ENCODE measurements at places on chromosomes 1 and 21.
A peak's percentile ranks its signal among the peaks of the same experiment; 100 is the strongest.

GRCh38 chr1:92748138-92748537 is 36.8 kb downstream of the EVI5 start:
- no peaks in the 10 kb centered on the region for H3K4me1 ChIP-seq
- H3K27me3 ChIP-seq: peaks cover 12% of the 10 kb centered on the region

GRCh38 chr1:198330982-198331615 is 174.3 kb downstream of the NEK7 start:
- peaks cover 12% of the 10 kb centered on the region for H3K27me3 ChIP-seq
- H3K36me3 ChIP-seq: no peaks in the 10 kb centered on the region
- DNase-seq: no peak

DNA sequence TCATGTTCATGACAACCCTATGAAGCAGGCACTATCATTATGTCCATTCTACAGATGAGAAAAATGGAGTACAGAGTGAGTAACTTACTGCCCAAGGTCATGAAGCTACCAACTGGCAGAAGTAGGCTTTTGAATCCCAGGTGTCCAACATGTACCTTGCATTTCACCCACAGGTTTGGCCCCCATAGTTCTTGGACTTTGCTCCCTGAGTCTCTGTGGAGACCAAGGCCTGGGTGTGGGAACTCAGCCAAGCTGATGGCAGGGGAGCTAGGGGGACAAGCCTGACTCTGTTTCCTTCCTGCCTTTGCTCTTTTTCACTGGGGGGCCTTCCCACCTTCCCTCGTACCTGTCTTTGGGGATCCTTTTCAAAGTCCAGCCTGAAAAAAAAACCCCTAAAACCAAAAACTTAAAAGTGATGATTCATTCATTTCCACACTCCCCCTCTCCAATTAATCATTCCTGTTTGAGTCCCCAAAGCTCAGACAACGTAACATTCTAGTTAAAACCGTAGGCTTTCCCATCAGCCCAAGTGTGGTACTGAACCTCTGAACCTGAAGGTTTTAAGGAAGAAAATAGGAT is 8.5 kb upstream of the TTC22 start:
- H3K36me3 ChIP-seq: no peaks in the 10 kb centered on the region
- DNase-seq: no peak
- H3K27me3 ChIP-seq: peaks cover 5% of the 10 kb centered on the region
- H3K4me3 ChIP-seq: no peak overlapping the region

- no peak for DNase-seq
- no peak overlapping the region for H3K4me3 ChIP-seq
- H3K4me1 ChIP-seq: peaks cover 5% of the 10 kb centered on the region
- H3K27ac ChIP-seq: no peak overlapping the region
These were observed 76.4 kb upstream of the CD55 start for GRCh38 chr1:207245124-207245523.

- no peak for DNase-seq
- no peak overlapping the region for H3K4me3 ChIP-seq
- no peaks in the 10 kb centered on the region for H3K36me3 ChIP-seq
These were observed 695.6 kb downstream of the USP25 start for GRCh38 chr21:16425376-16425775.

DNA sequence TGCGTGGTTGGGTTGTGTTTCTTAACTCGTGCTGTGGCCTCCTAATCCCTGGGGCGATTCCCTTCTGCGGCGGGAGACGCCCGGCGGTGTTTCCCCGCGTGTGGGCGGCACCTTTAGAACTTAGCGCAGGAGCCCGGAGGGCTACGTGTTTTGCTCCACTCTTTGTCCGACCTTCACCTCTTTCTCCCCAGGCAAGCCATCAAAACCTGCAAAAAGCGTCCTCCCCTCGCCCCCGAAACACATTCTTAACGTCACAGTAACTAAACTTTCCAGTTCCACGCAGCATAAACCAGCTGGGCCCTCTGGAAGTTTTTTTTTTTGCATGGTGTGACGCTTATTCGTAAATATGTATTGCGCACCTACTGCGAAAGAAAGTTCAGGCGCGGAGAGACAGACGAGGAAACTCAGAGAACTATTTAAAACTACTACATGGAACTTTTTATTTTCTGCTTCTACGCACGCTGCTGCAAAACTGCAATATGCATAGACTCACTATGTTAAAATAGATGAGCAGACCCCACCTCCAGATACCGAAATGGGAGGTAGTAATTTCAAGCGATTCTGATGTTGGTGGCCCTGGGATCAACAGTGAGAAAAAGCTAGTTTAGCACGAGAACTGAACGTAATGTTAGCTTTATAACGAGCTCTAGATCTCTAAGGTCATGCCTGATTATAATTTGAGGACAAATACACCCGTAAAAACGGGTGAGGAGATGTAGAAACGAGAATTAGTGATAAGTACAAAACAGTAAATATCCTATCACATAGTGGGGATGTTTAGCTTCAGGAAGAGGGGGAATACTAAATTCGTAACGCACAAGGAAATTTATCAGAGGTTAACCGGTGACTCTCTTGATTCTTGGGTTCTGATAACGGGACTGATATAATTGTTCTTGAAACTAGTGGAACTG is 920 bp downstream of the MTR start:
- H3K27me3 ChIP-seq: peaks cover 8% of the 10 kb centered on the region
- peaks cover 43% of the 10 kb centered on the region for H3K4me1 ChIP-seq
- H3K36me3 ChIP-seq: peaks cover 12% of the 10 kb centered on the region

GRCh38 chr21:29825936-29826335 is 113.9 kb downstream of the GRIK1 start:
- no peaks in the 10 kb centered on the region for H3K36me3 ChIP-seq
- H3K27ac ChIP-seq: no peak overlapping the region
- H3K27me3 ChIP-seq: peaks cover 1% of the 10 kb centered on the region
- no peak for DNase-seq
- H3K4me3 ChIP-seq: no peak overlapping the region

DNA sequence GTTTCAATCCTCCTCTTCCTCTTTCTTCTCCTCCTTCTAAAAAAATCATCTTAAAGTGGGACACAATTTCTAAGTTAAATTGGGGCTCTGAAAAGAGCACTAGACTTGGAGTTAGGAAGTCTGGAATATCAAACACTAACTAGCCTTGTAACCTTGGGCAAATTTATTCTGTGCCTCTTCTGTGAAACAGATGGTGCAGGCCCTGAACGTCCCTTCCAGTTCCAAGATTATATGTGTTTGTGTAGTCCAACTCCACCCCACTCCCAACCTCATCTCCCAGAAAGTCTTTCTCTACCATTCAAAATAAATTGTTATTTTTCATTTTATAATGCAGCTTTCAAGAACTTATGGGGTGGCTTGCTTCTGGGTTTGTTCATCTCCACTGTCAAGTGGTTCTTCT is 630.0 kb downstream of the LMO4 start:
- no peak overlapping the region for H3K4me3 ChIP-seq
- no peaks in the 10 kb centered on the region for H3K4me1 ChIP-seq
- no peak for DNase-seq
- H3K36me3 ChIP-seq: no peaks in the 10 kb centered on the region
- no peaks in the 10 kb centered on the region for H3K27me3 ChIP-seq

GRCh38 chr21:37711836-37712568 is 204.3 kb downstream of the KCNJ6 start:
- no peak overlapping the region for H3K4me3 ChIP-seq
- peak; percentile 25 for DNase-seq
- no peaks in the 10 kb centered on the region for H3K36me3 ChIP-seq
- no peaks in the 10 kb centered on the region for H3K4me1 ChIP-seq
- H3K27ac ChIP-seq: no peak overlapping the region
- peaks cover 7% of the 10 kb centered on the region for H3K27me3 ChIP-seq

DNA sequence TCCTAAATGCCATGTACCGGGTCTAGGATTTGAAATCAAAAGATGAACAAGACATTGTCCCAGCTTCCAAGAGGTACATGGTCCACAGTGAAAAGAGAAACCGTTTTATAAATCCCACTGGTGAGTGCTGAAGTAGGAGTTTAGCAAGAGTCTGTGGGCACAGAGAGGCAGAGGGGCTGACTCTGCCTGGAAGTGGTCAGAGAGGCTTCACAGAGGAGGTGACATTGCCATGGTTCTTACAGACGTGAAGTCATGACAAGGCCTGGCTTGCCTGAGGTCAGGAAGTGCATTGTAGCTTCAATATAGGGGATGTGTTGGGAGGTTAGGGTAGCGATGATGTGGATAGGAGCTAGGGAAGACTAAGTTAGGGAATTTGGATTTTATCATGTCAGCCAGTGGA is 28.4 kb downstream of the MAPKAPK2 start:
- peaks cover 88% of the 10 kb centered on the region for H3K4me1 ChIP-seq
- DNase-seq: no peak
- H3K4me3 ChIP-seq: peak overlapping the region; percentile 48

DNA sequence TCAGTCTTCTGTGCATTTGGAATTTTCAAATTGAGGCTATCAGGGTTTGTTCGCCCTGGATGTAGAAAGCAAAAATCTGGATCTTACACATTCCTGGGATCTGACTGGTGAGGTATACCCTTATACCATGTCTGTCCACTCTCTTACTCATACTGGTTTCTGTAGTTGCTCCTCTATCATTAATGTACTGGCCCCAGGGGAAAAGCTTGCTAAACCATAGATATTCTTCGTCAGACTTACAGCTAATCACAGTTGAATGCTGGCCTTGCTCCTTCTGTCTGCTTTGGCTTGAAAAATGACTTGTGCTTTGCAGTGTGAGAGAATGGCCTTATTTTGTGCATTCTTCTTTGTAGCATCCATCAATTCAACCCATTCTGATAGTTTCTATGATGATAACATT is 30.5 kb downstream of the TBCE start:
- H3K27ac ChIP-seq: no peak overlapping the region
- no peaks in the 10 kb centered on the region for H3K27me3 ChIP-seq
- no peaks in the 10 kb centered on the region for H3K4me1 ChIP-seq
- H3K36me3 ChIP-seq: peaks cover 6% of the 10 kb centered on the region

DNA sequence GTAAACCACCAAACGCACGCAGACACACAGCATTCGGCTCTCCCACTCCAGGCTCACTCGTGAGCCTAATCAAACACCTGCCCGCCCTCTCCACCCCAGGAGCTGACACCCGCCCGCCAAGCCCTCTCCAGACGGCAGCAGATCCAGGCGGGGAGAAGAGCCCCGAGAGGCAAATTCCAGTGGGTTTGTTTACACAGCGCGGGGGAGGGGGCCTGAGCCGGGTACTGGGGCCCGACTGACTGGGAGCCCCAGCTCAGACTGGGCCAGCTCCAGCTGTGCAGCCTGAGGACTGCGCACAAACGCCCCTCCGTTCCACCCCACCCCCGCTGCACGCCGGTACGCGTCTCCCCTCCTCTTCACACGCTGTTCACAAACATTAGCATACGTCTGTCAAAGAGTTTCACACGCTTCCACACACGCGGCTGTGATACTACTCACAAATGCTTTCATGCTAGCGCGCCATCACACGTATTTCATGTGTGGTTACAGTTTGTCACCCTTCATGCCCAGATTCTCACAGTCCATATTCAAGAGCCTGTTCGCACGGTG is 1.0 kb upstream of the EFNA1 start:
- H3K4me1 ChIP-seq: peaks cover 19% of the 10 kb centered on the region
- H3K36me3 ChIP-seq: peaks cover 2% of the 10 kb centered on the region
- H3K27me3 ChIP-seq: peaks cover 53% of the 10 kb centered on the region
- peak overlapping the region; percentile 82 for H3K4me3 ChIP-seq
- no peak overlapping the region for H3K27ac ChIP-seq

GRCh38 chr1:237084341-237085077 is 42.5 kb downstream of the RYR2 start:
- no peaks in the 10 kb centered on the region for H3K4me1 ChIP-seq
- DNase-seq: no peak
- no peaks in the 10 kb centered on the region for H3K36me3 ChIP-seq

DNA sequence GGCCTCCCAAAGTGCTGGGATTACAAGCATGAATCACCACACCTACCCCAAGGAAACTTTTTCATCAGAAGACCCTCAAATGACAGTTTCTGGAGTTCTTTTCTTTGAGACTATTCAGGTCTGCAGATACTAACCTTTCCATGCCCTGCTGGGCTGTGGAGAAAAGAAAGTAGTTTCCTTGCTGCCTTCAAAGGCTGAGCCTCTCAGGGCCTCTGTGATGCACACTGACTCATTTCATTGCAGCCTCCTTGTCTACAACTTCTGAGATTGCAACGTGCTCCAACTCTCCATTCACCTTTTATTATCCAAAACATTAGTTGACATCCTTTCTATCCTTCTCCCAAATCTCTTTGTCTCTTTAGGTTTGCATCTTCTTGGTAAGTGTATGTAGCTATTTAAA is 8.8 kb upstream of the SAMSN1 start:
- H3K4me1 ChIP-seq: peaks cover 75% of the 10 kb centered on the region
- peak overlapping the region; percentile 30 for H3K27ac ChIP-seq
- DNase-seq: peak; percentile 21
- peak overlapping the region; percentile 12 for H3K4me3 ChIP-seq
- peaks cover 7% of the 10 kb centered on the region for H3K36me3 ChIP-seq

DNA sequence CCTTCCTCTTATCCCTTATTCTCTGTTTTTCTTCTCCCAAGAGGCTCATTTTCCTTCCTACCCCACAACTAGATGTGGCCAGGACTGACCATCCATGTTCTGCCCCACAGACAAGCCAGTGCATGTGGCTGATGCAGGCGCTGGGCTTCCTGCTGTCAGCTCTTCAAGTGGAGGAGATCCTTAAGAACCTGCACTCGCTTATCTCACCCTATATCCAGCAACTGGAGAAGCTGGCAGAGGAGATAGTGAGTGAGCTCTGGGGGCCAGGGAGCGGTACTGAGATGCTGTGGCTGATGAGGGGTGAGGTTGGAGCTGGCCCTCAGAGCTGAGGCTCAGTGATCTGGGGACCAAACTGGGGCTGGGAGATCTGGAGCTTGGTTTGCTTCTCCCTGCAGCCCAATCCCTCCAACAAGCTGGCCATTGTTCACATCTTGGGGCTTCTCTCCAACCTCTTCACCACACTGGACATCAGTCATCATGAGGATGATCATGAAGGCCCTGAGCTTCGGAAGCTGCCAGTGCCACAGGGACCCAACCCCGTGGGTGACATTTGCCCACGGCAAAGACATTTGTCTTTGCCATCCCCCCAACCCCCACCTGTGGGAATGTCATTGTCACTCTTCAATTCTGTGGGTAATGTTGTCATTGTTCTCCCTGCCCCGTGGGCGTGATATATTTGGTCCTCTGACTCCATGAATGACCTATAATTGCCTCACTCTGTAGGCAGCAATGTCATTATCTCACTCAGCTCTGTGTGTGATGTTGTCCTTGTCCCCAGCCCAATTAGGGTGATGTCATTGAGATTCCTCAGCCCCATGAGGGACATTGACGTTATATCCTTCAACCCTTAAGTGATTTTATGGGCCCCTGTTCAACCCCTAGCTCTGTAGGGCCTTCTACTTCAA is 11.2 kb upstream of the DPH2 start:
- peaks cover 18% of the 10 kb centered on the region for H3K36me3 ChIP-seq
- no peaks in the 10 kb centered on the region for H3K27me3 ChIP-seq
- H3K4me3 ChIP-seq: no peak overlapping the region
- H3K27ac ChIP-seq: no peak overlapping the region
- no peak for DNase-seq
- H3K4me1 ChIP-seq: no peaks in the 10 kb centered on the region

- peaks cover 19% of the 10 kb centered on the region for H3K4me1 ChIP-seq
- peak; percentile 52 for DNase-seq
- no peak overlapping the region for H3K27ac ChIP-seq
- peaks cover 33% of the 10 kb centered on the region for H3K27me3 ChIP-seq
- peak overlapping the region; percentile 46 for H3K4me3 ChIP-seq
These were observed 2.2 kb downstream of the TCEA3 start for GRCh38 chr1:23422241-23422877.

- H3K4me3 ChIP-seq: no peak overlapping the region
- peaks cover 9% of the 10 kb centered on the region for H3K27me3 ChIP-seq
These were observed 100.8 kb downstream of the DMRTB1 start for GRCh38 chr1:53559854-53560580.

- no peak overlapping the region for H3K27ac ChIP-seq
- H3K4me3 ChIP-seq: no peak overlapping the region
- no peaks in the 10 kb centered on the region for H3K36me3 ChIP-seq
- H3K4me1 ChIP-seq: peaks cover 8% of the 10 kb centered on the region
- DNase-seq: no peak
These were observed 13.6 kb upstream of the TSPEAR start for GRCh38 chr21:44724926-44725325.

- H3K27ac ChIP-seq: no peak overlapping the region
- no peak overlapping the region for H3K4me3 ChIP-seq
- H3K27me3 ChIP-seq: no peaks in the 10 kb centered on the region
- peaks cover 3% of the 10 kb centered on the region for H3K4me1 ChIP-seq
These were observed 26.3 kb downstream of the SLC37A1 start for GRCh38 chr21:42539931-42540343.

Data from activated T-helper 1 cell treated with anti-CD3 and anti-CD28 coated beads, Interleukin-12 subunit alpha, Interleukin-12 subunit beta, Interleukin-2, Interleukin-4 antibody, amounts not matched to agents 30 ng/mL and 10 ng/mL and 1 ng/mL, durations not matched to agents 14 hours and 24 hours and 36 hours (primary cell).